ENCODE measurements at places on chromosomes 4 and X. TPM values are rescaled to one million over a fixed set of nuclear protein-coding genes. Genes with fewer than 3 reads are reported as not detected.

The RAB33A gene
- 10.6 TPM for total RNA-seq

The KLB gene
- total RNA-seq = not detected

The GLRB gene
- total RNA-seq = not detected

- no peak for DNase-seq
Observed at GRCh38 chrX:17748684-17749083, 11.4 kb downstream of the SCML1 start.

- DNase-seq = no peak
Observed at GRCh38 chr4:112808001-112808400, 171.1 kb downstream of the LARP7 start.

DNA sequence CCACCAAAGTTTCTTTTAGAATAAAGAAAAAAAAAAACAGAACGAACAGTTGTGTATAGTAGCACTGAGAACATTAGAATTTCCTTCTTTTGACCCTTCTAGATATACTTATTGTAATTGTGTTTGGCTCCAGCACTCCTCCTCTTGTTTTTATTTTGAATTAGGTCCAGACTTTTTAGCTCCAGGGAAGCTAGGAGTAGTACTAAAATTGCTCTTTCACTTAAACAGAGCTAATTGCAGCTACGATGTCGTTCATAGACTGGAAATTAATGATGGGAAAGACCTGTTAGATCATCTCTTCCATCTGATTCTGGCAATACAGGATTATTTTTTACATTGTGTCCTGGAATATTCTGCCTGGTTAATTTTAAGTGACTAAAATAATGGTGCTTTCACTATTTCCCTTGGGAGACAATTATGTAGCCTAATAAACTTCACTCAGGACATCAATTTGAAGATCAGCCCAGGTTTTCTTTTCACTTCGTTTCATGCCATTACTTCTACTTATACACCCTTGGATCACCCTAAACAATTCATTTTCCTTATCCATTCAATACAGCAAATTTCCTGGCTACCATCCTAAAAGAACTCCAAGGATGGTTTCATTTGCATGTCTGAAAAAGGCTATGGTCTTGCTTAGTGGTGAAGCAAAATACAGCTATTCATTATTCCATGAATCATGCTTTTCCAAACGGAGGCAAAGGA lies 480.8 kb upstream of the TECRL start:
- no peak for DNase-seq

DNA sequence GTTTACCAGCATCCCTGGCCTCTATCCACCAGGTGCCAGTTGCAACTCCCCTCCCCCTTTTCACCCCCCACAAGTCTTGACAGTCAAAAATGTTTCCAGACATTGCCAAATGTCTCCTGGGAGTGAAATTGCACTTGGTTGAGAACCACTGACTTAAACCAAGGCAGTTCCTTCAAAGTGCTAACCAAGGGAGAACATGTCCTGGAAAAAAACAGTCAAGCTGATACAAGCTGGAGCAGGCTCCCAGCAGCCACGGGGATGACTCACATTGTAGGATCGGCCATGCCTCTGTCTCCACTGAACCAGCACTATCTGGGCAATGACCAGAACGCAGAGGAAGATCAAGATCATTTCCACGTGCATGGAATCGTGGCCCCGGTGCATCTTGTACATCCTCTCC lies 11.4 kb downstream of the RNF175 start:
- no peak for DNase-seq

DNA sequence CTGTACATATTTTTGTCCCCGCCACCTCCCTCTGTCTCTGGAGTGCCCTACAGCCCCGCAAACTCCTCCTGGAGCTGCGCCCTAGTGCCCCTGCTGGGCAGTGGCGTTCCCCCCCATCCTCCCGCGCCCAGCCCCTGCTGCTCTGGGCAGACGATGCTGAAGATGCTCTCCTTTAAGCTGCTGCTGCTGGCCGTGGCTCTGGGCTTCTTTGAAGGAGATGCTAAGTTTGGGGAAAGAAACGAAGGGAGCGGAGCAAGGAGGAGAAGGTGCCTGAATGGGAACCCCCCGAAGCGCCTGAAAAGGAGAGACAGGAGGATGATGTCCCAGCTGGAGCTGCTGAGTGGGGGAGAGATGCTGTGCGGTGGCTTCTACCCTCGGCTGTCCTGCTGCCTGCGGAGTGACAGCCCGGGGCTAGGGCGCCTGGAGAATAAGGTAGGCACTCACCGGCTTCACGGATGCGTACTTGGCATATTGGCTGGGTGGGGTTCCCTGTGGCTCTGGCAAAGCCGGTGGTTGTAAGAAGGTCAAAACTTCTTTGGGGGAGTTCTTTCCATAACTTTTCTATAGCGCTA lies 653 bp downstream of the HHIP start:
- DNase-seq = no peak

GRCh38 chr4:126267689-126268088 lies 952.9 kb downstream of the FAT4 start:
- DNase-seq = no peak

DNA sequence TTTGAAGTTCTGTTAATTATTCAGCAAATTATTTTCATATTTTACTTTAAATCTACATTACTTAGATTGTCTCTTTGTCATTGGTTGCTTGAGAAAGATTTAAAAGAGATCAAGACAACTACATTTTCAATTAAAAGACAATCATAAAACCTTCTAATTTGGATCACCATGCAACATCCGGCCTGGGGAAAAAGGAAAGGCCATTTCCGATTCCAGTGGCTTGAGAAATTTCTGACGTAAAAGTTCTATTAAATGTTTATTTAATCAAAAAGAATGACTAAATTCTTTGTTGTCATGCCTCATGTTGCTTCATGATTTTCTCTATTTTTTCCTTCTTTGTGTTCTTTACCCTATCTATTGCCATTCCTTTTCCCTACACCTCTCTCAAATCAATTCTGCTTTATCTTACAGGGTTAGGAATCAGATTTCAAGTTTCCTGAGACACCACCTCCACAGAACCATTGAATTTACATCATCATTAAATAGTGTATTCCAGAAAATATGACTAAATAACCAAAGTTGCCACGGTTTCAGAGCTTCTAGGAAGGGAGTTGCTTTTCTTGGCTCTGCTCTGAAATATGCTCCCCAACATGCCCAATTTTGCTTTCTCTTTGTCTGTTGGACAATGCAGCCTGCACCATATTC lies 124.6 kb upstream of the ACSL4 start:
- no peak for DNase-seq
